ENCODE measurements at places on chromosomes 1 and 21.

- no peak for DNase-seq
These were observed 78.0 kb downstream of the CCDC30 start for GRCh38 chr1:42541104-42541503.

DNA sequence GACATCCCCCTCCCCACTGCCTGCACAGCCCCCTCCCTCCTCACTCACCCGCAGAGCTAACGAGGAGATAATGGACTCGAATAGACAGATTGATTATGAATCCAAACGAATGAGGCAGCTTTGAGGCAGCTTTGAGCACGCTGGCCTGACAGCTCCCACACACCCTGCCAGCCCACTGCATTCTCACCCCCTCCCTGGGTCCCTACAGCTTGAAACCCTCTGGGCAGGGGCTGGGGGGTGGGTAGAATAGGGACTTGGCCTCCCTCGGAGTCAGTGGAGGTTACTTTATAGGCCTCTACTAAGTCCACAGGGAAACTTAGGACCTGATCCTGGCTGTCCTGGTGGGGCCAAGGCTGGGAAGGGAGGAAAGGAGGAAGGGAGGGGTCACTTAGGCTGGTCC lies 1.9 kb downstream of the NTRK1 start:
- no peak for DNase-seq

DNA sequence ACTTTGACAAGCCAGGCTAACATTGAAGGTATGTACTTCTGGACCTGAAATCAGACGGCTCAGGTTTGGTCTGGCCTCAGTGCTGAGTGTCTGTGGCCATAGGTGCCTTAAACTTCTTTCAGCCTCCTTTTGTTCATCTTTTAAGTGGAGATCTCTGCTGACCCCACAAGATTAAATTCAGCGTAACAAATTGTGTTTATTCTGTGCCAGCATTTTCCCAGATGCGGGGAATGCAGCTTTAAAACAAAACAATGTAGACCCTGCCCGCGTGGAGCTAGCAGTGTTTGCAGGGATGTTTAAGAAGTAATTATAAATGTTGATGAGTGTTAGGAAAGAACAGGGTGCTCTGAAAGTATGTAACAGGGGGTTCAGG lies 923 bp downstream of the CAP1 start:
- no peak for DNase-seq

DNA sequence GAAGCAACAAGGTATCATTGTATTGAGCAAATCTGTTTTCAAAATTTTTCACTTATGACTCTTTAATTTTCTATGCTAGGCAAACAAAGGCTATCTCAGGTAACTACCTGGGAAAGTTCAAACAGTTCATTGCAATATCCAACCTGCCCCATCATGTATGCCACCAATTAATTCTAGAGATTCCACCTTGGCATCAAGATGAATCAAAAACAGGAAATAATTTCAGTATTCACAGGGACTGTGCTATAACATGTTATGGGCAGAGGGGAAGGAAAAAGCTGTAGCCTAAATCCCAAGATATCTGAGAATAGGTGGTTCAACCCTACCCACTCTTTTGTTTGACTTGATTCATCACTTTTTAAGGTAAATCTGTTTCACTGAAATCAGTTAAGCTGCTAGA lies 67.5 kb upstream of the SH3GLB1 start:
- DNase-seq = no peak

- DNase-seq = peak; percentile 26
These were observed 1.4 kb downstream of the SH3BGRL3 start for GRCh38 chr1:26281091-26281958.

GRCh38 chr1:28126783-28127490 lies 38.5 kb upstream of the EYA3 start:
- no peak for DNase-seq

DNA sequence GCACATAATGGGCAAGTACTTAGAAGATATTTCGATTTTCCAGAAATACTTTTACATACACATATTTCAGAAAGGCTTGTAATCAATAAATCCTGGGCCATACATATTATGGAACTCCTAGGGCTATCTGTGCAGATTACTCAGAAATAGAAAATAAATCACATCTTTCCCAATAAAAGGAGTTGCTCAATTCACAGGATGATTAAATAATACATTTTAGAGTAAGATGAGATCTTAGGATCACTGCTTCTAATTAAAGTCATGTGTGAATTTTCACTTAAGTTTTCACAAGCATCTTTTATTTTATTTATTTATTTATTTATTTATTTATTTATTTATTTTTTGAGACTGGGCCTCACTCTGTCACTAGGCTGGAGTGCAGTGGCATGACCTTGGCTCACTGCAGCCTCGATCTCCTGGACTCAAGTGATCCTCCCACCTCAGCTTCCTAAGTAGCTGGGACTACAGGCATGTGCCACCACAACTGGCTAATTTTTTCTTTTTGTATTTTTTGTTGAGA lies 144.2 kb downstream of the HIVEP3 start:
- no peak for DNase-seq

- DNase-seq = no peak
These were observed 1.4 kb downstream of the ZNF670 start for GRCh38 chr1:247077213-247077612.

DNA sequence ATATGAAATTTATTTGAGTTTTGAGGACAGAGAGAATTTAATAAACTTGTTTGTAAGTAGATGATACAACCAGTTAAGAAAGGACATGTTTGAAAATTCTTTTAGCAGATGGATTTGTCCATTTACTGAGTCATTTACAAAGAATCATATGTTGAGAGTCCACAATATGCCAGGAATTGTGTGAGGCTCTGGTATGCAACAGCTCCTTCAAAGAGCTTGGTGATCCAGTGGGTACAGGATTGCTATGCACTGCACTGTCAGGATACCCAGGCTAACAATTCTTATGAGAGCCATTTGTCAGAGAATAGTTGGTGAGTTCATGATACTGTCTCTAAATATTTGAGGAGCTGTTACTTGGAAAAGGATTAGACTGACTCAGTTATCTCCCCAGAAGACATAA lies 11.0 kb downstream of the DNM3 start:
- DNase-seq = peak; percentile 34

GRCh38 chr21:33116676-33117075 lies 46.7 kb downstream of the OLIG1 start:
- no peak for DNase-seq

GRCh38 chr1:206012086-206012859 lies 9.1 kb upstream of the RAB7B start:
- no peak for DNase-seq

GRCh38 chr1:154151311-154151710 lies 3.6 kb downstream of the NUP210L start:
- DNase-seq = no peak

GRCh38 chr1:51058858-51059257 lies 43.2 kb upstream of the C1orf185 start:
- no peak for DNase-seq

GRCh38 chr1:35431173-35431599 lies 126.0 kb downstream of the KIAA0319L start:
- DNase-seq = no peak

- DNase-seq = peak; percentile 10
These were observed 120.9 kb downstream of the HLX start for GRCh38 chr1:220999872-221000863.

DNA sequence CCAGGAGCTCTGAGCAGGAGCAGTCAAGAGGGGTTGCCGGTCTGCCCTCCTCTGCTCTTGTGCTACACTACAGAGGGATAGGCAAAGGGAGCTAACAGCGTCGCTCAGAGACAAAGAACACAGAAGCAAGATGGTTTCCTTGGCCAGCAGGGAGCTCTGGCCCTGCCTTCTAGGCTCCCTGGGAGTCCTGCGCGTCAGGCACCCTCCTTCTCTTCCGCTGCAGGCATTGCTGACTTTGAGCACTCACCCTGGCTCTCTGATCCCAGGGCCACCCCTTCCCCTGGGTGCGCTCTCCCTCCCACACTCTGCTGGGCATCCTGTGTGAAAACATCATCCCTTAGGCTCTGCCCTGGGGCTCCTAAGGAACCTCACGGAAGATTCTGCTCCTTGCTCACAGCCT lies 489 bp downstream of the TNNI1 start:
- DNase-seq = no peak

DNA sequence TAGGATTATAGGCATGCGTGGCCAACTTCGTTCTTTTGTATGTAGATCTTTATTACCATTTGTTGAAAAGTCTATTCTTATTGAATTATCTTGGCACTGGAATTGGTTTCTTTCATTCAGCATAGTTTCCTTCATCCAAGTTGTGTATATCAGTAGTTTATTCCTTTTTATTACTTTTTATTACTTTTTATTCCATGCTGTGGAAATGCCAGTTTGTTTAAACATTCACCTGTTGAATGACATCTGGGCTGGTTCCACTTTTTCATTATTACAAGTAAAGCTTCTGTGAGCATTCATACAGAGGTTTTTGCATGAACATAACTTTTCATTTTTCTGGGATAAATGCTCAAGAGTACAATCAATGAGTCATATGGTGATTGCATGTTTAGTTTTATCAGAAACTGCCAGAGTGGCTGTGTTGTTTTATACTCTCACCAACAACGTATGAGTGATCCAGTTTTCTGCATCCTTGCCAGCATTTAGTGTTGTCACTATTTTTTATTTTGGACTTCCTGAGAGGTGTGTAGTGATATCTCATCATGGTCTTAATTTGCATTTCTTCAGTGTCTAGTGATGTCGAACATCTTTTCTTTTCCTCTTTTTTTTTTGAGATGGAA lies 28.6 kb downstream of the PTPRU start:
- DNase-seq = peak; percentile 57

GRCh38 chr1:159177272-159177907 lies 6.0 kb downstream of the CADM3 start:
- DNase-seq = peak; percentile 42

- DNase-seq = no peak
These were observed 7.9 kb upstream of the GSTM5 start for GRCh38 chr1:109704173-109704572.

DNA sequence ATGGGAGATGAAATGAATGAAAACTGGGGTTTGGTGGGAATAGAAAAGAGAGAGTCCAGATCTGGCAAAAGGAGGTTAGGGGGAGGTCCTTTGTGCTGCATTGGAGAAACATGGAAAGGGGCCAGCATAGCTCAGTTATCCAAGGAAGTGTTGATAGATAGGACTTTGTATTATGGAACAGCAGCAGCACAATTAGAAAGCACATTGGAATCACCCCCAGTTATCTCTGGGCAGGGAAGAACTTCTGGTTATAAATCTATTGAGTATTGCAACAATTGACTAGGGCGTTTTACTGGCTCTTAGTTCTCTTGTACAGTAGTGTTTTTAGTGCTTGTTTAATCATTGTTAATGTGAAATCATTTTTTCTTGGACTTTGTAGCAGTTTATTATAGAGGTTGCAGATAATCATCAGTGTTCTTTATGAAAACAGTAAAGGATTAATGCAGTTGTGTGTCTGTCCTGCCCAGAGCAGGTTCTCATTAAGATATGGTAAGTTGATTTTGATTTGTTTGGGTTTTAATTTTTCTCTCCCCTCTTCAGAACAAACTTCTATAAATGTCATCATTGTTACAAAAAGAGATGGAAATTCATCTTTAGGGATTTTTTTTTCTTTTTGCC lies 76.6 kb downstream of the NR5A2 start:
- no peak for DNase-seq

DNA sequence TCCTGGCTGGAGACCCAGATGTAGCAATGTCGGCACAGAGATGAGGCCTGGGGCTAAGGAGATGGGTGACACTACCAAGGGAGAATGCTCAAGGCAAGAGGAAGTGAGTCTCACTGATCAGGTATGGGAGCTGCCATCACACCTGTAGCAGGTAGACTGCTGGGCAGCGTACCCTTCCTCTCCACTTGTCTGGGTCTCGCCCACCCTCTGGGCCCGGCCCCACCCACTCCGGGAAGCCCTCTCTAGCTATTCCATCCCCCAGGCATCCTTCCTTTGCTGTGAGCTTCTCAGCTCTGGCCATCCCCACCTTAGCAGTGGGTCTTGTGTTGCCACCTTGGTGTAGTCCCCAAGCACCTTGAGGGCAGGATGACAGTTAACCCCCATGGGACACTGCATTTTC lies 87.7 kb upstream of the EDN2 start:
- DNase-seq = no peak

- DNase-seq = no peak
These were observed 68.8 kb upstream of the SSX2IP start for GRCh38 chr1:84758968-84759491.

- peak; percentile 20 for DNase-seq
These were observed 34.2 kb upstream of the LRRC8C start for GRCh38 chr1:89598450-89599331.

DNA sequence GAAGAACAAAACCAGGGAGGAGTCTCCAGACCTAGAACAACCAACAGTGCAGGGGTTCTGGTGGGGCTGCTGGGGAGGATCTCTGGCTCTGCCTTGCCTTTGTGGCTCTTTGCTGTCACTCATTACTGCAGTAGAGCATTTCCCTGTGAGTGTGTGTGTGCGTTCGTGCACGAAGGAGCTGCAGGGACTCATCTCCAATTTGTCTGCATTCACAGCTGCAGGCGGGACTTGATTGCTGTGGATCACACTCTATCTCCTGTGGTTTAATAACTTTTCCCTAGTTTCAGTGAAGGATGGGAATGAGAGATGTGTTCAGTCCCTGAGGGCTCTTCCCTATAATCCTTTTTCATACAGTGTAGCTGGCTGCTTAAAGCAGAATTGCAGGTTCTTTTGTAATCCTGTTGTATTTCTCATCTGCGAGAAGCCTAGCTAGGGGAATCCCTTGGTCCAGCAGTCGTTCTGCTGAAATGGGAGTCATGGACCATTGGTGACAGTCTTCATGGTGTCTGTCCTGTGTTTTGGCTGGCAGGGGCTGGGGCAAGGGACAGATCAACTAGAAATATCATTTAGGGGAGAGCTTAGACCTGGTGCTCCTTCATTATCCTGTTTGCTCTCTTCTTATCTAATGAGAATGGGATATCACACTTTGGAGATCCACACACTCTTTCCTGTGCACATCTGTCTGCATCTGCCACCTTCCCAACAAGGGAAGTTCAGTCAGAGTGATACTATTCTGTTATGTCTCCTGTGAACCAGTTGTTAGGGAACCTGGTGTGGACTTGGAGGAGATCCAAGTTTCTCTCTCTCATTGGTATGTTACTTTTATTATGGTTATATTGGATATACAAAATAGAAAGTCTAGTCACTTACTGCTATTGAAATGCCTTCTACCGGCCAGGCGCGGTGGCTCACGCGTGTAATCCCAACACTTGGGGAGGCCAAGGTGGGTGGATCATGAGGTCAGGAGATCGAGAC lies 3.0 kb downstream of the PCP4L1 start:
- no peak for DNase-seq

GRCh38 chr1:160093624-160094290 lies 4.7 kb downstream of the IGSF8 start:
- no peak for DNase-seq

DNA sequence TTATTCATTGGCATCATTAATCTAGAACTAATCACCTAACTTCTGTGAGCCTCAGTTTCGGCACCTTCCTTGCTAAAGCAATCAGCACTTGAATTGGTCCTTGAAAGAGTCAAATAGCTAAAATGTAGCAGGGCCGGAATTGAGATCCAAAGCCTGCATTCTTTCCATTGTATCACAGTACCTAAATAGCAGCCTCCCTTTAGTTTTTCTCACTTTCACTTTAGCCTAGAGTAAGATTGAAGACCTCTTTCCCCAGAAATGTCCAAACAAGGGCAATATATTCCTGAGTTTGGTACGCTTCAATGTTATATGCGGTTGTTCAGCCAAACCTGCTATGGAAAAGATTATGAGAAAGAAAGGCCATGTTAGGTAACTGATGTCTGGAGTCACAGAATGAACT lies 121.9 kb upstream of the BMP8A start:
- no peak for DNase-seq

All from NCI-H226 (cell line).